ENCODE measurements at places on chromosomes 5 and 9.

DNA sequence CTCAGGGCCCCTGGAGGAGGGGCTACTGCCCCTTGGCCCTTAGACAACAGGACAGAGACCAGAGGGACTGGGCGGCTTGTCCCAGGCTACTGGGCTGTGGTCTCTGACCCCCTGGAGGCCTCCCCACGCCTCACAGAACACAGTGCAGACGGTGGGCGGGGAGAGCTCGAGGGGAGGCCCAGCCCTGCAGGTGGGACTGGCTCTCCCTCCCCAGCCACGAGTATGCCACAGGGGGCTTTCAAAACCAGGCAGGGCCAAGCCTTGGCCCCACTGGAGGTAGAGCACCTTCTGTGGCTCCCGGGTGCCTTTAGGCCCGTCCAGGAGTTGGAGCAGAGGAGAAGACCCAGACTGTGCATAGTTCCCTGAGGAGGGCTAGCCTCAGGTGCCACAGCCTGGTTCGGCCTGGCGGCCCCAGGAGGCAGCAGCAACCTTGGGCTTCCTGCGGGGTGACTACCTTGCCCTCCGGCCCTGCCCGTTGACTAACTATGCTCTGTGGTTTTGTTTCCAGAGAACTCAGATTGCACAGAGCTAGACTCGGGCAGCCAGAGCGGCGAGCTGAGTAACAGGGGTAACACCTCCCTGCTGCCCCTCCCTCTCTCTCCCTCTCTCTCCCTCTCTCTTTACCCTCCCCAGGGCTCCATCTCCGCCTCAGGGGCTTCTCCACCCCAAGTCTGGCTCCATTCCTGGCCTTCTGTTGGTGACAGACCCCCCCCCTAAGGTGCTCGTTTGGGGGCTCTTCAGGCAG is 15.5 kb downstream of the CARD19 start:
- DNase-seq = no peak

- DNase-seq = no peak
These were observed at the start of gene C6 for GRCh38 chr5:41213340-41213739. Gene C6 (minus strand): TSS chr5:41213532. CDS start chr5:41203230, 10,302 bp downstream.

DNA sequence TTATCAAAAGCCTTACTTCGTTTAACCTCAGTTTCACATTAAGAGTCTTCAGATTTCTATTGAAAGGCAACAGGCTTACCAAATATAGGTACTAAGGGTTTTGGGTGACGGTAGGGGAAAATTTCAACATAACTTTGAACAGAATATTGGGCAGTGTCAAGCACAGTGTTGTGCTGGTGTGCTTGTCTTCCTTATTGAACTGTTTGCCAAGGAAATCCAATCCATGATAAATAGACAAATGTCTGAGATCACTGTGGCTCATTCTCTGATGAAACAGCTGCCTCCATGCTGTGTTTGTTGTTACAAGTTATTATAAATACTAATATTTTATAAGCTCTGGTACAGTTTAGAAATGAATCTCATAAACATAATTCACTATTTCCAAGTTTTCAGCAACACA is 730.1 kb downstream of the NR2F1-AS1 start:
- DNase-seq = no peak

DNA sequence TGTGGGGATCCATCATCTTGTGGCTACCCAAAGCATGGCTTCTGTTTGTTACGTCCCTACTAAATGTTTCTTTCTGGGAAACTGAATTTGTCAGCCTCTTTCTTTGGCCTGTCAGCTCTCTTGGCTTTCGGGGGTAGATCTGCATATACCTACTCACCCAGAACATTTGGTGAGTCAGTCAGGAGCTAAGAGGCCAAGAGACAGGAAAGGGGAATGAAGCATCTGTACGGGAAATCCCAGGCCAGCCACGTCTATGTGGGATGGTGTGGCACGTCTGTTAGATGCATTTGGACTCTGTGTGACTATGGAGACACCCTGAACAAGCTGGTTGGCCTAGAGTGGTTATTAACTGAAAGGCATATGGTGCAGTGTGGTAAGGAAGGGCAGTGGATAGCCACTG is 58.1 kb downstream of the CDO1 start:
- DNase-seq = no peak

DNA sequence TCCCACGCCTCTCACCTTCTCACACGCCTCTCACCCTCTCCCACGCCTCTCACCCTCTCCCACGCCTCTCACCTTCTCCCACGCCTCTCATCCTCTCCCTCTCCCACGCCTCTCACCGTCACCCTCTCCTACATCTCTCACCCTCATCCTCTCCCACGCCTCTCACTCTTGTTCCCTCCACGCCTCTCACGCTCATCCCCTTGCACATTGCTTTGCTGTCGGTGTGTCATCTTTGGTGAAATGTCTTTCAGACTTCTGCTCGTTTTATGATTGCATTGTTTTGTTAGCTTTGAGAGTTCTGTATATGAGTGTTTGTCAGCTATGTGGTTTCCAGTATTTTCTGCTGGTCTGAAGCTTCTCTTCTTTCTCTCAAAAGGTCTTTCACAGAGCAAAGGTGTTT is 102.7 kb downstream of the EHMT1 start:
- DNase-seq = no peak

- peak; percentile 16 for DNase-seq
These were observed at the start of gene GGTA1 for GRCh38 chr9:121499427-121500164. Gene GGTA1 (minus strand): TSS chr9:121499844. CDS start chr9:121467922, 31,922 bp downstream.

DNA sequence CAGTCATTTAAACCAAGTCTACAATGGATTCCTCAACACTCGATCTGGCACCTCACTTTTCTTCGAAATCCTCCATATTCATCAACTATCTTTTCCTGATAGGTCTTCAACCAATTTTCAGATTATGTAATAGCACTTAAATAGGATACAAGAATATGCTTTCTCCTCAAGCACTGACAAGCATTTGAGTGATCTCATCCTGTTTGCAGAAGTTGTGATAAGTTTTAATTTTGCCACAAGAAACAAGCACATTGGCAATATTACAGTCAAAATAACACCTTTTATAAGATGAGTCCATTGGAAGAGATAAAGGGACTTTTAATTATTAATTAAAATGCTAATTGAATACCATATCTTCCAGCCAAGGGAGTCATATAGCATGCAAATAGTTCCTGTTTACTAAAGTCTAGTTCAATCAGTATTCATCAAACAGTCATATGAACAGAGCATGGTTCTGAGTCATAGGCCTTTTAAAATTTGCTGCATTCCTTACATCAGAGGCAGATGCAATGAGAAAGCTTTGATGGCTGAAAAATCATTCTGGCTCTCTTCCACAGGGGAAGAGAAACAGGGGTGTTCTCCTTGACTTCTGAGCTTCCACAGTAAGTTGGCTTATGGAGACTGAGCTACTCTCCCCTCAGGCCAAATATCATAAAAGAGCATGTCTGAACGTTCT is 32.7 kb upstream of the ZCCHC9 start:
- DNase-seq = peak; percentile 66

DNA sequence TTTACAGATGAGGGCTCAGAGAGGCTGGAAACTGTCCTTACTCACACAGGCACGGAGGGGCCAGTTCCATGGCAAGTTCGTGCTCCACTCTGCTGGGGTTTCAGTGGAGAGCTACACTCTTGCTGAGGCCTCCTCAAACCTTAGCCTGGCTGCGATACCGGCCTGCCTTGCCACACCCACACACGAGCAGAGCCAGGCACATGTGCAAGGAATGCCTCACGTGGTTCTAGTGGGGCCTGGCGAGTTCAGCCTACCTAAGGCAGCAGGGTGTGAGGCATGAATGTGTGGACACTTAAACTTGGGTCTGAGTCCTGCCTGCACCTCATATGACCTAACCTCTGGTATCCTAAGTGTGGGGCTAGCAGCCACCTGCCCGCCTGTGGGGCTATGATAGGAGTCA is 21.5 kb upstream of the PRDM12 start:
- no peak for DNase-seq

- DNase-seq = no peak
These were observed 975 bp downstream of the OCLN start for GRCh38 chr5:69493396-69494133.

GRCh38 chr9:71920456-71921189 is 9.2 kb downstream of the C9orf85 start:
- no peak for DNase-seq

DNA sequence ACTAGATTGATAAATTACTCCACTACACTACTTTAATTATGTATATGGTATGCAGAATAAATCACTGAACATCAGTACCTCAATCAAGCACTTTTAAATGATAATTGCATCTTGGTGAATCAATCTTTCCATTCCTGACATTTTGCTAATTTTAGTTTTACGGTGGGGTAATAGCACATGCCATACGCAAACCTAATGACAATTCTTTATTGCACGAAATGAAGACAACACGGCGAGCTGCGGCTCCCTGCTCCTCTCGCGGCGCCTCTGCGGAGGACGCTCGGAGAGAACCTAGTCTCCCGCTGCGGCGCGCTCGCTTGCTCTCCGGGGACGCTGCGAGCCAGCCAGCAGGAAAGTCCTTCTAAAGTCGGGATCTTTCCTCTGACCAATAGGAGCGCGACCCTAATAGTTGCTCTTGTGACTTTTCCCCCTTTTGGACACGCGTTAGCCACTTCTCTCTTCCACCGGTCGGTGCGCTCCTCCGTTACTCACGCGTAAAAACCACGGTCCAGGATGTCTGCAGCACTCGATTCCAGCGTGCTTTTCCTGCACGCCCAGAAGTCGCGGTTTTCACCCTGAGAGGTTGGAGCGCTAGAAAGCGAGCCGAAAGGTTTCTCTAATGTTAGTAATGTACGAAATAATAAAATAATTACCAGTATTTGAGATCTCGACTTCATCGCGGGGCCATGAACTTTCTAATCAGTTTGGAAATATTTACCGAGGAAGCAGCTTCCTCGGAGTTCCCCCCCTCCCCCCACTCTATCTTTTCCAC is 1.0 kb upstream of the MEF2C start:
- peak; percentile 39 for DNase-seq

- no peak for DNase-seq
These were observed 45.1 kb downstream of the C9orf50 start for GRCh38 chr9:129575818-129576217.

DNA sequence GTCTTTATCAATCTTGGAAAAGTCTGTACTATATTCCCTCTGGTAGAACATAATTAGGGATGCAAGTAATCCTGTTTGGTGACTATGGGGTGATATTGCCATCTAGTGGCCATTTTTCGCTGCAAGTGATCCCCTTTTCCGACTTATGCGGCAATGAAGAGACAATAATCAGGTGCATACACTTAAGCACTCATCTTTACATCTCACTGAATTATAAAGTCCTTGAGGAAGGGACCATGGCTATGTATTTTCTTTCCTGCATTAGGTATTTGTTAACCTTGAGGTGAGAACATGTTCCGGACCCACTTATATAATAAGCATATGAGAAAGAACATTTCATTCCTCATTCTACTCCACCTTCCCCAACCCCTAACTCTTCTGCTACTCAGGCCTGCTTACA is 19.6 kb upstream of the LIX1 start:
- DNase-seq = peak; percentile 84

GRCh38 chr9:128723352-128723865 is 518 bp downstream of the ZDHHC12 start:
- no peak for DNase-seq

DNA sequence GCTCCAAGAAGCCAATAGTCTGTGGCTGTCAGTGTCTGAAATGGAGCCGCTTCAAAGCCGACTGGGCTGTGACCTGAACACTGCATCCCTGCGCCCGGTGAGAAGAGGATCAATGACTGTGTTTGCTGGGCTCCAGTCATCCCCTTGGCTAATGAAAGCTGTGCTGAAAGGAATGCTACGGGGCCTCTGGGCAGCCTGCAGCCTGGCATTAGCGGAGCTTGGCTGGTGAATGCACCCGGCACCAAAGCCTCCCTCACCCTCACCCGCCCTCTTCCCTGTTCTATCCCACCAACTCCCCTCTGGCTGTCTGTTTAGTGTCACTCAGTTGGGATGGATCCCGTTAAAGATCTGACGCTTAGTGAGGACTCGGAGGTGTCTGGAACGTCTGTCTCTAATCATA is 355.3 kb downstream of the BNC2 start:
- no peak for DNase-seq

DNA sequence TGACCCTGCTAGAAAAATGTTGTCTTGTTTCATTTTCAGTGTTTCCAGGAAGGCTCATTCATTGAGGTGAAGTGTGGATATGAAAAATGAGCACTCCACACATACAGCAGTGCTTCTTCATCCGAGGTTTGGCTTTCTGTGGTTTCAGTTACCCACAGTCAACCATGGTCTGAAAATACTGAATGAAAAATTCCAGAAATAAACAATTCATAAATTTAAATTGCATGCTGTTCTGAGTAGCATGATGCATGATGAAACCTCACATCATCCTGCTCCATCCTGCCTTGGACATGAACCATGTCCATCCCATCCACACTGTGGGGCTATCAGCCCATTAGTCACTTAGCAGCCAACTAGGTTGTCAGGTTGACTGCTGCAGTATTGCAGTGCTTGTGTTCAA is 10.4 kb upstream of the SLC45A2 start:
- peak; percentile 51 for DNase-seq

GRCh38 chr5:7610531-7611177 is 214.7 kb downstream of the ADCY2 start:
- no peak for DNase-seq

- DNase-seq = no peak
These were observed 19.1 kb upstream of the NEK6 start for GRCh38 chr9:124238546-124239140.
